Occipital lobe (tissue), 3 donors: ENCODE measurements at places on chromosomes 5 and 9.
A peak's percentile ranks its signal among the peaks of the same experiment; 100 is the strongest.

DNA sequence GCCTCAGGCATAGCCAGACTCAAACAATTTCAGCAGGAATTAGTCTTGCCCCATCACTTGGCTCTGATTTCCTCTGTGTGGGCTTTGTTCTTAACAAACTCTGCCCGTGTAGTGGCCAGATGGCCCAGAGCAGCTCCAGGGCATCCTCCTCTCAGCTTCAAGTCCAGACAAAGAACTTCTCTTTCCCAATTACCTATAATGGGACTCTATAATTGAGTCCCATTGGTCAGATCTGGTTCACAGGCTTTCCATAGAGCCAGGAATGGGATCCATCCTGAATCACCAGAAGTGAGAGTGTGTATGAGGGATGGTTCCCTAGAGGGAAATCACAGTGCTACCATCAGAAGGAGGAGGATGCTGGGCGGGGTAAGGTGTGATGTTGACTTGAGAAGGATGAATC is 515.8 kb downstream of the KIF4B start:
- no peak for DNase-seq

GRCh38 chr5:17257705-17258273 is 40.4 kb downstream of the BASP1 start:
- no peak for DNase-seq

DNA sequence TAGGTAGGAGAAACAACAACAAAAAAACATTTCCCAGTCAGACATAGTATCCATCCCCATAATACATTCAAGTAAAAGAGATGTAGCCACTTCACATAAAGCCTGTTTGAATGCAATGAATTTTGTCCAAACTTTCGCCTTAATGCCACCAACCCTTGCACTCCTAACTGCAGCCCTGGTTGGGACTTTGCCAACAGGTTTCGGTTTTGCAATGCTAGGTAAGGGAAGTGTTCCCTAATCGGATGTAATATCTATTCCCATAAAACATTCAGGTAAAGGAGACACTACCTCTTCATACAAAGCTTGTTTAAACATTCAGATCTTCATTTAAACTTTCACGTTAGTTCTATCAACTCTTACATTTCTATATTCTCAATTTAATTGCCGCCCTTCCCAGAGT is 336.1 kb downstream of the DRD1 start:
- no peak for DNase-seq

GRCh38 chr5:120152931-120153330 is 311.2 kb upstream of the PRR16 start:
- no peak for DNase-seq

DNA sequence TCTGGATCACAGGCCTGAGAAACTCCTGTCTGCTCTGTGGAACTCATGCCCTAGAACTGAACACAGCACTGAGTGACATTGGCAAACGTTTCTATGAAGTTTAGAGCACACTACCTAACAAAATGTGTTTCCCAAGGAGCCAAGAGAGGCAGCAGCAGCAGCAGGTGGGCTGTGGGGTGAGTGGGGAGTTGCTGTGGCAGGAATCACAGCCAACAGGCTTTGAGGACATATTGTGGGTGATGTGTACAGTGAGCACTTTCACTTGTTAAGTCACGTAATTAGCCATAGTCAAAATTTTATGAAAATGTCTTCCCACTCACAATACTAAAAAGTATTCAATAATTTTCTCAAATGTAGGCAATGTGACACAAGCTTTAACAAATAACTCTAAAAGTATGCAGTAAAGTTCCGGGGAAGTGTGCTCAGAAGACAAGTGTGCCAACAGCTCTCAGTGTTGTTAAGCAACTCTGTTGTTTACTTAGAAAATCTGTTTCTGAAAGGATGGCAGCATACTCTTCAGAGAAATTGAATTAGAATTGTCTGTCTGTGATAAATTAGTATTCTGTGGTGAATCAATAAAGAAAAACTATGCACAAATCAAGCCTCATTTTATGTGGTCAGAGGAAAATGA is 482.1 kb downstream of the SEMA5A start:
- no peak for DNase-seq

DNA sequence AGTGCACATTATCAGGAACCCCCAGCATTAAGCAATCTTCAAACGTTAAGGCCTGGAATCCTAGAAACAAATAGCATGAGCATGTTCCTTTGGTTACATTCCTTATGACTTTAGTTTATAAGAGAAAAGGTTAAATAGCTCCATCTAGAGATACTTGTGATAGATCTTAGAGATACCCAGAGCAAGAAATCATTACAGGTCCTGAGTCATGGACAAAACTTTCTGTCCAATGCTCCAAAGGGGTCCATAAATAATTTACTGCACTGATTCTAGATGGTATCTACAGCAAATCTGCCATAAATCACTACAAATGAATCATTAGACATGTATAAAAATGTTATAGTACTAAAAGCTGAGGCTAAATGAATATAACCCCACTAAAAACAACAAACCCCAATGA is 139.6 kb downstream of the HTR1A start:
- DNase-seq: no peak

GRCh38 chr9:81844131-81844567 is 84.1 kb upstream of the SPATA31D4 start:
- no peak for DNase-seq

DNA sequence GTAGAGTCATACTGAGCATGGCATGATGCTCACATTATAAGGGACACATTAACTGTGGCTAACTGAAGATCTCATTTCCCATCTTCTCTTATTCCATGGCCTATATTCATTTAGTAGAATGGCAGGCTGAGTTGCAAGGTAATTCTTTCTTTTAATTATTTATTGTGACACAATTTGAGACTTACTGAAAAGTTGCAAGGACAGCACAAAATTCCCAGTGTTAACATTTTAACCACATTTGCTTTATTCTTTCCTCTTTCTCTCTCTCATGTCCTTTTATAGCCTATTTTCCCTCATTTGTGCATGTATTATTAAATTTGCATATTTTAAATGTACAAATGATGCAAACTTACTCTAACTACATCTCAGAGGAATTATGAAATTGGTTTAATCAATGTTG is 366.1 kb upstream of the RPS23 start:
- DNase-seq: no peak

GRCh38 chr9:105114964-105115728 is 129.3 kb upstream of the SLC44A1 start:
- no peak for DNase-seq

DNA sequence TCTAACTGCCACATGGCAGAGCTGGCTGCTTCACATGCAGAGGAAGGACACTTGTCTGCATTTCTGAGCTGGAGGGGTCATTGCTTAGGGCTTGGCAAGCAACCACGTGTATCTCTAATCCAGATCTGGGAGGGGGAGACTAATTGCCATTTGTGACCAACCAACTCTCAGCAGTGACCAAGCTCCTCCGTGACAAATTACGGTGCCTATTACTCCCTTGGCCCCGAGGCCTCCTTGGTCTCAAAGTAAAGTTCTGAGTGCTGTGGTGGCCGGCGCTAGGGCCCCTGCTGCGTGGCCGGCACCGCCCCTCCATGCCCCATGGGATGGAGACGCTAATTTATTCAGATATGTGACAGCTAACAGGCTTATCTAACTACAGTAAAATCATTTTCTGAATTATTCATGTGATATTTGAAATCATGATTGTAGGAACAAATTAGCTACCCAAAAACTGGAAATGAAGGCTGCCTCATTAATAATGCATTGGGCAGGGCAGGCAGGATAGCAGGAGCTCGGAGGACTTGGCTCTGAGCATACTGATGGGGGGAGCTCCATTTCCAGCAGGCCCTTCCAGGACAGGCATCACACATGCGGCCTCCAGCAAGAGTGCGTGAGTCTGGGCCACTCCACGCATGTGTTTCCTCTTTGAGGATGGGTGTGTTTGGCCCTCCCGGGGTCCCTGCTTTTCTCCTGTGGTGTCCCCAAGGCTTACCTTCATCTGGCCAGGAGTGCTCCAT is 67.7 kb downstream of the C5orf15 start:
- no peak for DNase-seq

DNA sequence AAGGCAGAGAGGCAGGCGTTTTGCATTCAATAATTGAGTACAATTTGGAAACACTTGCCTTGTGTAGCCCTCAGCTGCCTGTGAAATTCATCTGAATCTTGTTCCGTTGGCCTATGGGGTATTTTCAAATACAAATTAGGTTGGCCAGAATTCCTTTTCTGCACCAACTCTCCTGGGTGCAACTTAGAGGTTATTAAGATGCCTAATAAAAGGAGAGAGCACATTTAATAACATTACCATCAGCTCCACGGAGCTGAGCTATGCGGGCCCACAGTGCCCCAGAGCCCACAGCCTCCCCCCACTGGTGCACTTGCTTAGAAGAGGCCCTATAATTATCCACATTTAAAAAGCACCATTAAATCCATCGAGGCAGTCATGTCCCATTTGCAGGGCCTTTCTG is 367.6 kb upstream of the CLINT1 start:
- DNase-seq: no peak

- no peak for DNase-seq
Measured at GRCh38 chr5:12277504-12278192, 373.4 kb upstream of the CTNND2 start.

DNA sequence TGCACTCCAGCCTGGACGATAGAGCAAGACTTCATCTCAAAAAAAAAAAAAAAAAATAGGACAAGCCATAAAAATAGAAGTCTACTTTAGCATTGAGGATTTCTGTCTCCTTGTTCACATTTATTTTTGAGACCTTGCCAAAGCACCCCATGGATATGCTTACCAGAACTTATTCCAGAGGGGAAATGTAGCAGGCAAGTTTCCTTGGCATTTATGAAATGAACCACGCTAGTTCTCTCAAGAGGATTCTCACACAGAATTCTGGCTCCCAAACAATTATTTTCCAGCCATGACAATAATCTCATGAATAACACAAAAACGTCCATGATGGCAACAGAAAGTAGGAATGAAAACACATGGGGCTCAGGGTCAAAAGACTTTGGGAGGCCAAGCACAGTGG is 23.4 kb upstream of the GPX8 start:
- DNase-seq: no peak

DNA sequence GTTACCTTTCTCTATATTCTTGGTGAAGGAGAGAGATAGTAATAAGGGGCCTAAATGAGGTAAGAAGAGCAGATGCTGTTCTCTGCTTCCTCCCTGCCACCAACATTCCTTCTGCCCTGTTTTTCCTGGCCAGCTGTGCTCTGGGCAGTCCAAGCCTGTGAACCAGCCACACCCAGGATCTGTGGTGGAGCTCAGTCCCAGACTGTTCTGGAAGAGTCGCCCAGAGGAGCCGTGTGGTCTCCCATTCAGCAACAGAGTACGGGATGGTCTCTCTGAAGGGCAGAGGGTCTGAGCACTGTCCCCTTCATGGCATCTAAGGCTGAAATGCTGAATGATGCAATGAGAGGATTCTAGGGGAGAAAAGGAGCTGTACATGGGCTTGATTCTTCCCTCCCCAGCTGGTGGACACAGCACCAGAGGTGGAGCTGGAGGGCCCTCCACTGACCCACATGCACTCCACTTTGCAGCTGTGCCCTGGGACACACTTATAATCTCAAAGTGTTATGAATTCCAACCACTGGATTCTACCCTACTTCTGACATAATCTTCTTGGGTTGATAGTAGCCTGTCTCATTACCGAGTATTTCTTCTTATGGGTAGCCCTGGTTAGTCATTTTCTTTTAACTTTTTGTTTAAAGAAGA is 70.8 kb upstream of the RPS23 start:
- DNase-seq: no peak

- no peak for DNase-seq
Measured at GRCh38 chr9:117448066-117448465, 33.2 kb upstream of the ASTN2 start.

DNA sequence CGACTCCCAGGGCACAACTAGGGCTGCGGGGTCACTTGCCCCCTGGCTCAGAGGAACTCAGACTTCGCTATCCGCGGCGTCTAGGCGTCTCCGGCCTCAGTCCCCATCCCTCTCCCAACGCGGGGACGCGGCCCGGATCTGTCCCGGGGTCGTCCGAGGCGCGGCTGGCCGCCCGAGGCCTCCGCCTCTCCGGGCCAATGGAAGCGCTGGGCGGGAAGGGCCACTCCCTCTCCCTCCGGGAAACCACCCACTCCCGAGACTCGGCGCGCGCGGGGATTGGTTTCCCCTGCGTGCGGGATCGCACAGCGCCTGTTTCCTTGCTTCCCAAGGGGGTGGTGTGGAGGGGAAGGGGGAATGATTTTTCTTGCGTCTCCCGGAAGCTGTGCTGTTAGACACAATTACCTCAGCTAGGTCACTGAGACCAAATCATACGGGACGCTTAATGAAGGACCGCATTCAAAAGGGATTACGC is 38.3 kb downstream of the NR2F1 start:
- peak; percentile 92 for DNase-seq

DNA sequence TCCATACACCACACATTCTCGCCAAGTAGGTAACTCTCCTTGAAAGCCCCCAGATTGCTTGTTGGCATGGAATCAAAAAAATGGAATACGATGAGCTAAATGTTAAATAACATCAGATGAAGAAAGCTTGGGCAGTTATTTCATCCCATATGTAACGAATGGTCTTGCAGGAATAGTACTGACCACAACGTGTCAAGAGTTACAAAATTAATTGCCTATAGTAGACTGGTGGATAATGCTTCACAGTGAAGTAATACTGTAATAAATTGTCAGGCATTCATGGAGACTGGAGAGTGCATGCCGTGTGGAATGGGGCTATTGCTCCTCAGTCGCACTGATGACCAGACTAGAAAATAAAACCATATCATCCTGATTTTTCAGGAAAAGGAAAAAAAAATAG is 1628.7 kb downstream of the MAT2B start:
- DNase-seq: no peak

- no peak for DNase-seq
Measured at GRCh38 chr5:62732677-62733121, 154.1 kb downstream of the LRRC70 start.

DNA sequence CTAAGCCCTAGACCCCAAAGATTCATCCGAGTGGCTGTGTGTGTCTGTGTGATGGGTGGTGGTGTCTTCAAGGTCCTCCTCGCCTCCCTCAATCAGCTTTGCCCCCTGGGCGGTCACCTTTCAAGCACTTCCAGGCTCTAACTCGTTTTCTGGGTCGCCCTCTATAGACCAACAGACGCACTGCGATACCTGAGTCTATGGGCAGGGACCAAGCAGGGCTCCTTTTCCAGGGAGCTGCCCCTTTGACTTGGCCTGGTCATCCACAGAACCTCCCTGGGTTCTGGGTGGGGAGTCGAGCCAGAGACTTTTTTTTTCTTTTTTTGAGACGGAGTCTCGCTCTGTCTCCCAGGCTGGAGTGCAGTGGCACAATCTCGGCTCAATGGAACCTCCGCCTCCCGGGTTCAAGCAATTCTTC is 1.1 kb downstream of the SLC27A4 start:
- DNase-seq: no peak

GRCh38 chr5:158390577-158390976 is 531.6 kb upstream of the CLINT1 start:
- no peak for DNase-seq

- DNase-seq: no peak
Measured at GRCh38 chr5:139514486-139514856, 31.9 kb upstream of the STING1 start.

- DNase-seq: no peak
Measured at GRCh38 chr5:88269222-88269771, 652 bp upstream of the TMEM161B start.

- no peak for DNase-seq
Measured at GRCh38 chr5:50501491-50502228, 60.6 kb upstream of the EMB start.
